RPMI8226 (cell line): ENCODE measurements at places on chromosomes 7 and 10.

GRCh38 chr7:91465595-91466061 lies 201.4 kb downstream of the FZD1 start:
- no peak for DNase-seq

DNA sequence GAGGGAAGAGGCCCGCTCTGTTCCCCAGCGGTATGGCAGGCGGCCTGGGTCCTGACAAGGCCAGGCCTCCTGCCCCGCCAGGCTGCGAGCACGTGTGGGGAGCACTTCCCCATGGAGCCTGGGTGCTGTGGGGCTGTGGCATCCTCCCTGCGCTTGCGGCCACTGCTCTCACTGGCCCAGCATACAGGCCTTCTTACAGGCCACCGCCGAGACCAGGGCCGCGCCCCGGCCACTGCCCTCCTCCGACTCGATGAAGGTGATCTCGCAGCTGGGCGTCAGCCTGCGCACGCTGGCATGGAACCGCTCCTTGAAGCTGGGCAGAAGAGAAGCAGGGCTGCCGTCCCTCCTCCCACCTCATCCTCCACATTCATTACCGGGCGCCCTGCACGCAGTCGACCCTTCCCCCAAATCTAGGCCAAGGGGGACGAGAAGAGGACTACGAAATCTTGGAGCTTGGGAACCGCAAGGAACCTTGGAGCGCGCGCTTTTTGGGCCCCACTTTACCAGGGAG lies 3.9 kb upstream of the MYL7 start:
- no peak for DNase-seq

DNA sequence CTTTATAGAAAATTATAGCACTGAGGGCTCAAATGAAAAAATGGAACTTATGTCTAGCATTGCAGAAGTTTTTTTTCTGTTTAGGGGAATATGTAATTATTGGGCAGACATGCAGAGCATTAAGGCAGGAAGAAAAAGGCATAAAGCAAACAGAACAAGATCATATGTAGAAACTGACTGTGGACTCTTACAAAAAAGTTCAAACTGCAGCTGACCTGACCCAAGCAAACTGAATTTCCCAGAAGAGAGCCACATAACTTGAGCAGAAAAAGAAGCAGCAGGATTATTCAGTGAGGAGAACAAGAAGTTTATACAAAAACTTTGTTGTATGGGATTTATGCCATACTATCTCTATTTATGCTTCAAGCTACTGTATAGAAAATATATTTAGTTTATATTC lies 250.9 kb downstream of the PHF14 start:
- no peak for DNase-seq

- DNase-seq: no peak
These were observed 886.8 kb downstream of the LRMDA start for GRCh38 chr10:76318211-76318610.

- DNase-seq: no peak
These were observed 373.9 kb upstream of the NFE2L3 start for GRCh38 chr7:25777969-25778708.

DNA sequence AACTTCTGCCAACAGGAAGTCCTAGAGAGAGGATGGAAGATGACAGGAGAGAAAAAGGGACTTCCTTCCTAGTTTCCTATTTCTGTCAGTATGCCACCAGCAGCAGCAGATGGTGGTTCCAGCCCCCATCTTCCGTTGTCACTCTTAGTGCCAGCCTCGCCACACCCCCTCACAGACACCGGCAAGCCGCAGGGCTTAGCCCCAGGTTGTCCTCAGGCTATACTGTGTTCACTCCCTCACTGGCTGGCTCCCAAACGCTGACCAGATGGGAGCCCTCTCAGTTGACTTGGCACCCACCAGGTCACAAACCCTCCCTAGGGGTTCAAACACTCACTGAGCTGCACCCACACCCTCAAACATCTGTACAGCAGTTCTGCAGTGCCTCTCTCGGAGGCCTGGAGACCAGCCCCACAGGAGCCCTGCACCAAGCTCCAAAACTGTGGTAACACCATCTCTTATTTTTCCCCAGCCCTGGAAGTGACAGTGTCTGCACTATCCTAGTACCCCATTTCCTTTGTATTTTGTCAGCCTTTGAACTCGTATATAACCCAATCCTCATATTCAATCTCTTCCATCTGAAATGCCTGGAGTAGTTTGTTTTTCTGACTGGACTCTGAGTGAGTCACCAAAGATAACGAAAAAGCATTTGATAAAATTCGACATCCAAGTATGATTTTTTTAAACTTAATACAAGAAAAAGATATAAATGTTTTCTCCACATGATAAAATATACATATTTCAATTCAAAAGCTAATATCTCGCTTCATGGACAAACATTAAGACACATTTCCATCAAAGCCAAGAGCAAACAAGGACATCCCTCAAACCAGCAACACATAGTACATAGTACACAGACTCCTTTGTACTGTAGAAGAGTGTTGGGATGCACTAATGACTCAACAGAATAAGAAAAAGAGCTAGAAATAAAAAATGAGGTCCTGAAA lies 34.5 kb downstream of the SMURF1 start:
- DNase-seq: no peak
